ENCODE measurements at places on chromosomes 3 and 15. TPM values are rescaled to one million over a fixed set of nuclear protein-coding genes. Genes with fewer than 3 reads are reported as not detected.

The CLDN16 gene
- total RNA-seq: not detected

The FBXO40 gene
- 147 TPM for total RNA-seq

The ITGA11 gene
- total RNA-seq: 9.3 TPM

The SHISA5 gene
- 47.8 TPM for total RNA-seq

The MESP2 gene
- 0.19 TPM for total RNA-seq

The GRK7 gene
- total RNA-seq: 0.08 TPM

The TPM1 gene
- 14,297 TPM for total RNA-seq

The SAMD7 gene
- not detected for total RNA-seq

The FBXL22 gene
- total RNA-seq: 23.1 TPM

The SLC25A38 gene
- total RNA-seq: 14.6 TPM

The SPTSSB gene
- total RNA-seq: 0.51 TPM

The POLR2M gene
- total RNA-seq: 80.8 TPM

The EHHADH gene
- 17.7 TPM for total RNA-seq

The TM4SF18 gene
- 4.1 TPM for total RNA-seq

The GMPS gene
- total RNA-seq: 27.7 TPM

The PP2D1 gene
- total RNA-seq: not detected

The NLGN1 gene
- 18.3 TPM for total RNA-seq

The PPCDC gene
- total RNA-seq: 7.2 TPM

The CCDC51 gene
- 8.9 TPM for total RNA-seq

The C2CD4A gene
- total RNA-seq: 0.05 TPM

The PTH1R gene
- total RNA-seq: 5.4 TPM

The ACKR4 gene
- total RNA-seq: 1.6 TPM

The IL20RB gene
- total RNA-seq: 0.70 TPM

The NEDD4 gene
- 10.5 TPM for total RNA-seq

The C3orf70 gene
- 2.2 TPM for total RNA-seq

The OSBPL10 gene
- 5.8 TPM for total RNA-seq

The CCDC14 gene
- total RNA-seq: 10.0 TPM

The GCHFR gene
- 1.6 TPM for total RNA-seq
